ENCODE measurements at places on chromosomes 7 and 10.

- DNase-seq, result no peak
These were observed 97.8 kb downstream of the HIPK2 start for GRCh38 chr7:139679731-139680594.

DNA sequence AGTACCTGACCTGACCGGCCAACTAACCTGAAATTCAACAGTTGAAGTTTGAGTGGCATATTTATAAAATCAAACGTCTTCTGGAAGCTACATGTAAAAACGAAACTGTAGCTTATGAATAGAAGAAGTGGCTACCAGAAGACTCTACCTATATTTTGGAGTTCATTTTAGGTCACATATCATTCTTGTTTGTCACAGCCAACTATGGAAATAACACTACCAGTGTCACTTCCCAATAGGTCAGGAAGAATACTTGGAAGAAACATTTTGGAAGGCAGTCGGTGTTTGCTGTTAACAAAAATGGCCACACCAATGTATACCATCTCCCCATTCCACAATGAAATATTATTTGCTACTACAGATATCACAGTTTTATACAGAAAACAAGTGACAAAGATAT, 12.6 kb downstream of the TWIST1 start:
- no peak for DNase-seq

GRCh38 chr7:151366166-151366879, 24.7 kb downstream of the NUB1 start:
- DNase-seq, result no peak

DNA sequence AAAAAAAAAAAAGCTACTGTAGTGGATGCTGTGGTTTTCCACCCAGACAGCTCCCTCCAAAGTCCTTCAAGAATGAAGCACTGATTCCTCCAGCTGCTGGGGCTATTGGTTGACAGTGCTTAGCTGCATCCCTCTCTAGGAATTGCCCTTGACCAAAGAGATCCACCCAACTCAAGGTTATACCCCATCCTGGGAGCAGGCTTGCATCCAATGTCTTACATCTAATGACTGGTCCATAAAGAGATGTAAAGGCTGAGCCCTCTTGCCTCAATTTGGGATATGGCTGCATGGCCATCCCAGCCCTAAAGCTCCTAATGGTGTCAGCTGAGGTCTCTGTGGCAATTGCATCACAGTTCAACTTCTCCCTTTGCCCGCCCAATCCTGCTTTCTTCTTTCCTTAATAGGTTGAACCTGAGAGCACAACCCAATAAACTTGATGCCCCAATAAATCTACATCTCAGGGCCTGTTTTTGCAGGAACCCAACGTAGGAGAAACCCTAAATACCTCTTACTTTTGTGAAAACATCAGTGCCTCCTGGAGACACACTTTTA, 4.4 kb downstream of the GPR37 start:
- DNase-seq, result no peak

- peak; percentile 16 for DNase-seq
These were observed 58.5 kb upstream of the FOXP2 start for GRCh38 chr7:114356133-114356532.

- DNase-seq, result peak; percentile 89
These were observed 25.5 kb downstream of the JAZF1 start for GRCh38 chr7:28155019-28155660.

GRCh38 chr7:80843018-80843677, 75.7 kb downstream of the SEMA3C start:
- DNase-seq, result no peak

Data from activated CD4-positive, alpha-beta T cell treated with anti-CD3 and anti-CD28 coated beads, Interleukin-10, Interleukin-2, amounts not matched to agents 100 ng/mL and 50 ng/mL, durations not matched to agents 16 hours and 8 hours (primary cell).